Bronchus fibroblast of lung (primary cell): ENCODE measurements at places on chromosomes 5 and 9. TPM values are rescaled to one million over a fixed set of nuclear protein-coding genes. Genes with fewer than 3 reads are reported as not detected.

The HTR4 gene
- not detected in 2 replicates for total RNA-seq

The ZBTB5 gene
- total RNA-seq, result 4.2 and 4.7 TPM in 2 replicates

The ZNF354C gene
- total RNA-seq, result 2.8 and 3.0 TPM in 2 replicates

The LMX1B gene
- total RNA-seq, result not detected in 2 replicates

The CCNB1 gene
- 276 and 294 TPM in 2 replicates for total RNA-seq

The CD74 gene
- total RNA-seq, result 1.0 and 1.6 TPM in 2 replicates

The CDH9 gene
- total RNA-seq, result not detected in 2 replicates

The FBLL1 gene
- 0.15 and 0.34 TPM in 2 replicates for total RNA-seq
